MG63 (cell line): ENCODE measurements at places on chromosomes 3 and 15. TPM values are rescaled to one million over a fixed set of nuclear protein-coding genes. Genes with fewer than 3 reads are reported as not detected.

The MINDY4B gene
- total RNA-seq: not detected in 2 replicates

The FGF7 gene
- total RNA-seq: 7.1 and 9.2 TPM in 2 replicates

The CD200 gene
- total RNA-seq: 0.36 TPM in 1 of 2 replicates, not detected in the other

The FANCD2OS gene
- total RNA-seq: not detected in 2 replicates

The LXN gene
- total RNA-seq: not detected in 2 replicates

The ARHGEF26 gene
- total RNA-seq: 0.63 TPM in 1 of 2 replicates, not detected in the other

The P2RY13 gene
- total RNA-seq: not detected in 2 replicates

The GATM gene
- 0.23 TPM in 1 of 2 replicates, not detected in the other for total RNA-seq

The DGKG gene
- total RNA-seq: 0.12 and 2.6 TPM in 2 replicates

The CADPS gene
- total RNA-seq: 0.07 and 0.22 TPM in 2 replicates

The SAXO2 gene
- 0.05 TPM in 1 of 2 replicates, not detected in the other for total RNA-seq

DNA sequence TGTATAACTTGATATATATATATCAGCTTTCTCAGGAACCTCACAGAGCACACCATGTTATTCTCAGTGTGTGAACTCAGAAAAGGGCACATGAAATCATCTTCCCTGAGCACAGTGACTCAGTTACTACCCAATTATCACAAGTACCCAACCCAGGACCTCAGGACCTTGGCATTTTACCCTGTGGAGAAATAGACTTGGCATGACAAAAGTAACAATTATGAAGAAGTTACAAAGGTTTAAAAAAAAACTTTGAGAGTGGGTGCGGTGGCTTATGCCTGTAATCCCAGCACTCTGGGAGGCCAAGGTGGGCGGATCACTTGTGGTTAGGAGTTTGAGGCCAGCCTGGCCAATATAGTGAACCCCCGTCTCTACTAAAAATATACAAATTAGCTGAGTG is 52.4 kb downstream of the ONECUT1 start:
- DNase-seq: peak; percentile 69

DNA sequence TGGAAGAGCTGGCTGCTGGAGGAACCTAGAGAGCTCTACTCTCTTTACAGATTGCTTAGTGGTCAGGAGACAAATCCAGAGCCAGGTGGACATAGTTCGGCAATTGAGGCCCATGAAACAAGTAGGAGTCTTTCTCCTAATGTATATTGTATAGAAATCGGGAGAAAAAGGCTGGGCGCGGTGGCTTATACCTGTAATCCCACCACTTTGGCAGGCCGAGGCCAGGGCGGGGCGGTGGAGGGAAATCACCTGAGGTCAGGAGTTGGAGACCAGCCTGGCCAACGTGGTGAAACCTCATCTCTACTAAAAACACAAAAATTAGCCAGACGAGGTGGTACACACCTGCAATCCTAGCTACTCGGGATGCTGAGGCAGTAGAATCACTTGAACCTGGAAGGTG is 10.8 kb downstream of the RAD54L2 start:
- DNase-seq: no peak

DNA sequence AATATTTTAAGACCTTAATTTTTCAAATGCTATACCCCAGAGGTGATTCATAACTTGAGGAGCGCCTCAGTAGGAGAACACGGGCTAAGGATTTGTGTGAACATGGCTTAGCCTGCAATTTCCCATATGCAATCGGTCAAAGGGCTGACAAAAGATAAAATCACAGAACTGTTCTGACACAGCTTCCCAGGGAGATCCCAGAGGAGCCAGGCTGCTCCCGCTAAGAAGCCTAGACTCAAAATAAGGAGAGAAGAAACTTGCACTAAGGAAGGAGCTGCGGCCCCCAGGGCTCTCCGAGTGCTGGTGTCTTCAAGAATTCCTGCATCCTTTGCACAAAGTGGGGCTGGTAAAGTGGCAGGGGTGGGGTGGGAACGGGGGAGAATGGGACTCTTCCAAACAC is 106.3 kb upstream of the DLG1 start:
- DNase-seq: no peak

DNA sequence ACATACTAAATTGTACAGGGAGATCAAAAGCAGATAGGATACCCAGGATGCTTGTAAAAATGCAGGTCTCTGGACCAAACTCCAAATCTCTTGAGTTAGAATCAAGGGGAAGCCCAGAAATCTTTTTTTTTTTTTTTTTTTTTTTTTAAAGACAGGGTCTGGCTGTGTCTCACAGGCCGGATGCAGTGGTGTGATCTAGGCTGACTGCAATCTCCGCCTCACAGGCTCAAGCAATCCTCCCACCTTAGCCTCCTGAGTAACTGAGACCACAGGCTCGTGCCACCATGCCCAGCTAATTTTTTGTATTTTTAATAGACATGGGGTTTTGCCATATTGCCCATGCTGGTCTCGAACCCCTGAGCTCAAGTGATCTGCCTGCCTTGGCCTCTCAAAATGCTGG is 373.5 kb downstream of the SHQ1 start:
- no peak for DNase-seq

- DNase-seq: no peak
Measured at GRCh38 chr3:50637011-50637410, 20.1 kb downstream of the MAPKAPK3 start.

DNA sequence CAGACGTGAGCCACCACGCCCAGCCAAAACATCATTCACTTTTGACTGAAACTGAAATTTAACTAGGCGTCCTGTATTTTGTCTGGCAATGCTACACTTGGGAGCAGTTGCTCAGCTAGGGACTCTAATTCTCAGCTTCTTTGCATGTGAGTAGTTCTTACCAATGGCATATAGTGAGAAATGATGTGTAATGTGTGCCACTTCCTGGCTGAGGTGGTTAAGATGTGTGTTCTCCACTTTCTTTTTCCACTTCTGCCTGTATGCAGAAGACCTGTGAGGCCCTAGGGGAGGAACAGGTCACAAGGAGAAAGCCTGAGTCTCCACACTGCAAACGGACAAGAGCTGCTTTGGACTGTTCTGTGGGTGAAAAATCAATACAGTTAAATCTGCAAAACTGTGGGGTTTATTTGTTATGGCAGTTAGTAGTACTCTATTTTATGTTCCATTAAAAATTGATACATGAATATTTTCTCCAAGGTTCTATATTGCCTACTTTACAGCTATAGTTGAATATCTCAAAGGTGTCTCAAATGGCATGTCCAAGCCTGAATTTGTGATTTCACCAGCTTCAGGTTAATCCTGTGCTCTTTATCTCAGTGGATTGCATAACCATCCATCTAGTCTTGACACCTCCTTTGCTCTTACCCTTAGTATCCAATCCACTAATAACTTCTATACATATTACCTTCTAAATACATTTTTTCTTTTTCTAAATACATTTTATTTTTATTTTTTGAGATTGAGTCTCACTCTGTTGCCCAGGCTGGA is 59.3 kb downstream of the NR1D2 start:
- DNase-seq: no peak

DNA sequence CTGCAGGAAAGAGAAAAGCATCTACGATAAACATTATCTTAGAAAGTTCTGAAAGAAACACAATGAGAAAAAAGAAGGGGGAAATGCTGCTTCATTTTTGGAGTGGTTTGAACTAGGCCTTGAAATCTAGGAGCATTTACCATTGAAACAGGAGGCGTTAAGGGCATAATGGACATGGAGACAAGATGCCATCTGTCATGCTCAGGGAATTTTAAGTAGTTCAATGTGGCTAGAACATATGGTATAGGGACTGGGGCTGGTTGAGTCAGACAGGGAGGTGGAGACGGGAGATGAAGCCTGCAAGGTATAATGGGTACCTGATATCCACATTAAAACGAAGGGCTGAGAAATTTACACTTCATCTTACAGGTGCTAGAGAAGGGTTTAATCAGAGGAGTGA is 10.4 kb upstream of the PLAAT1 start:
- DNase-seq: no peak

DNA sequence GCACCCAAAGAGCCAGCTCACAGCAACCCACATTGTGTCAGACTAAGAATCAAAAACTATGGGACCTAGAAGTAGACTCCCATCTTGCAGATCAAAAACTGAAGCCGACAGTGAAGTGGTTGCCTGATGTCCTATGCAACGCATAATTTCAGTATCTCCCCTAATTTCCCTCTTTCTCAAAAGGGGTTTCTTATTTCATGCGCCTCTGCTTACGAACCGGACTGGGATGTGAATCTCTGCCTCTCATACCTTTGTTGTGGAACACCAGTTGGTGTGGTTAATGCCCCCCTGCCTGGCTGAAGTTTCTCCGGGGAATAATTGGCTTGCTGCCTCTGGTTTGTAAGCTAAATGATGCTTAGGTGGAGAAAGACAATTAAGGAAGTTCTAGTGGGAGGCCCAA is 514 bp upstream of the FAM174B start:
- no peak for DNase-seq

DNA sequence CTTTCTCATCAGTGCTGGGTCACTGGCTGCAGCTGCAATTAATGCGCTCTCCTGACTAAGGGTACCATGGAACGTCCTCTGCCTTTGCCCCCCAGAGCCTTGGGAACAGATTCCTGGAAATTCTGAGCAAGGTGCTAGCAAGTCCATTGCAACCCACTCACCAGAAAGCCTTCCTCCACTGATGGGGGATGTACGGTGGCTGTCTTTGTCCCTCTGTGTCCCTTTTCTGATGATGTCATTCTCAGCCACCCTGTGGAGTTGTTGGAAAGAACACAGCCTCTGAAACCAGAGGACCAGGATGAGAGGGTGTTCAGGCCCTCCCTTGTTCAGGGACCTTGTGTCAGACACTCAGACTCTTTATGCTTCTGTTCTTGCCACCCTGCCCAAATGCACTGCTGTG is 38.1 kb upstream of the ZBTB38 start:
- DNase-seq: no peak

DNA sequence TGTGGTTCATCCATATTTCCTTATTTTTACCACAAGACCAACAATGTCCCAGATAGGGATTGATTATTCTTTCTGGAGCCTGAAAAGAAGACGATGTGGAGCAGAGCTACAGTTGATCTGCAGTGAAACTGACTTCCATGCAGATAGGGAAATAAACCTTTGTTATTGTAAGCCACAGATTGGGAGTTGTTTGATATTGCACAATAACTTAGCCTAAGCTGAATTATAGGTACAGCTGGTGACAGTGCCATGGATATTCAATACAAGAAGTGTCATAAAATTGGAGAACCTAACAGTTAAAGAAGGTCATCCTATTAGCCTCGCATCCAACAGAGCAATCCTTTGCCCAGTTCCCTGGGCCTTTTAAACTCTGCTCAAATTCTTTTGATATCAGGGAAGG is 367.7 kb upstream of the PPP2R3A start:
- DNase-seq: no peak

DNA sequence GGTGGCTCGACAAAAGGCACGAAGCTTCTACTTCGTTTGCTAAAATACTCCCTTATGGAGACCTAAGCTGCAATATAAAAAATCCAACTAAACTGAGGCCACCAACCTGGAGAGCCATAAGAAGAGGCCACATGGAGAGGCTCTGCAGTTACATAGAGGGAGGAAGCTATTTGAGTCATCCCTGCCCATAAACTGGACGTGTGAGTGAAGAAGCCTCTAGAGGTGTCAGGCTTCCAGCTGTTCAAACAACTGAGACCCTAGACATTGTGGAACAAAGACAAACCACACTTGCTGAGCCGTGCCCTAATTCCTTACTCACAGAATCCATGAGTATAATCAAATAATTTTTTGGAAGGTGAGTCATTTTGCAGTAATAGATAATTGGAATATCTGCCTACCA is 50.2 kb upstream of the GMNC start:
- peak; percentile 7 for DNase-seq

- DNase-seq: no peak
Measured at GRCh38 chr3:18557216-18557615, 132.1 kb upstream of the SATB1 start.

GRCh38 chr3:11059090-11059798 is 66.7 kb downstream of the SLC6A1 start:
- DNase-seq: peak; percentile 63

DNA sequence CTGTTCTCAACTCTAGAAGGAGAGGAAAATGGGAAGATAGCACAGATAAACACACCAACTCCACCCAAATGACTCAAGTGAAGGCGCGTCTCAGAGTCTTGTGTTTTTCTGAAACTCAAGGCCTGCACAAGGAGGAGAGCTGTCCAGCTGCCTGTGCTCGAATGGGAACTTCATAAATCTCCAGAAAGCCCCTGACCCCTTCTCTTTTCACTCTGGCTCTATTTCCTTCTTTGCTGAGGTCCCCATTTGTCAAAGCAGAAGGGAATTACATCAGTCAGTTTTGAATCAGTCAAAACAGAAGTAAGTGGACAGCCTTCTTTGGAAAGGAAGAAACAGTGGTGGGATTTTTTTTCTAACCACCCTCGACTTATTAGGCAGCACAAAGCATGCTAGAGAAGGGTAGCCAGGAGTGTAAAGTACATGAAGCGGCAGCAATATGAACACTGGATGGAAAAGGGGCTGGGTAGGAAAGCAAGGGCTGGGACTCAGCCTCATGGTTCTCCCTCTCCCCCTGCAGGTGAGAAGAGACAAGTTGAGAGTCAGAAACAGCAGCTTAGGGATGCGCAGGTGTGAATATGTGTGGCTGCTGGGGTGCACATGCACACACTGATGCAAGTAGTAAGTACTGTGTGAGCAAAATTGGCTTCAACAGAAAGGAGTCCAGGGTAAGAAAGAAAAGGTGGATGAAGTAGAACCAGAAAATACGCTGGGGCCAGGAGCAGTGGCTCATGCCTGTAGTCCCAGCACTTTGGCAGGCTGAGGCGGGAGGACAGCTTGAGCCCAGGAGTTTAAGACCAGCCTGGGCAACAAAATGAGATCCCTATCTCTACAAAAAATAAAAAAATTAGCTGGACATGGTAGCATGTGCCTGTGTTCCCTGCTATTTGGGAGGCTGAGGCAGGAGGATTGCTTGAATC is 36.6 kb upstream of the MAGEF1 start:
- DNase-seq: no peak

GRCh38 chr3:65739901-65740541 is 298.7 kb downstream of the MAGI1 start:
- no peak for DNase-seq

GRCh38 chr3:141796889-141797781 is 33.9 kb downstream of the GRK7 start:
- DNase-seq: no peak

- DNase-seq: peak; percentile 73
Measured at GRCh38 chr15:40511472-40512133, 40.8 kb downstream of the CHST14 start.
